ENCODE measurements at places on chromosomes 11 and 22. TPM values are rescaled to one million over a fixed set of nuclear protein-coding genes. Genes with fewer than 3 reads are reported as not detected.

DNA sequence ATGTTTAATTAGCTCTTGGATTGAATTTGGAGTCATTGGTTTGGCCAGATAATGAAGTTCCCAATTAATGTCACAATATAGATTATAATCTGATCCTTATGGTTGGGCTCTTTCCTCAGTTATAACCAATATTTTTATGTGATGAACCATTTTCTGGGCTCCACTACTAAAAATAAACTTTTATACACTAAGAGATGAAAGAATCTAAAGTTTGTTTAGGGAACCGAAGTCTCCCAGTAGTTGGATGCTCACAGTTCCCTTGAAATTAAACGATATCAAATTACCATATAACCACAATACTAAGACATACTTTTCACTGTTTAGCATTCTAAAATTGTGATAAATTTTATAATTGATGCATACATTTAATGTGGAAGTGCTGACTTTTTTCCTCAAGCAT lies 47.0 kb upstream of the ARHGAP42 start:
- no peak for DNase-seq

DNA sequence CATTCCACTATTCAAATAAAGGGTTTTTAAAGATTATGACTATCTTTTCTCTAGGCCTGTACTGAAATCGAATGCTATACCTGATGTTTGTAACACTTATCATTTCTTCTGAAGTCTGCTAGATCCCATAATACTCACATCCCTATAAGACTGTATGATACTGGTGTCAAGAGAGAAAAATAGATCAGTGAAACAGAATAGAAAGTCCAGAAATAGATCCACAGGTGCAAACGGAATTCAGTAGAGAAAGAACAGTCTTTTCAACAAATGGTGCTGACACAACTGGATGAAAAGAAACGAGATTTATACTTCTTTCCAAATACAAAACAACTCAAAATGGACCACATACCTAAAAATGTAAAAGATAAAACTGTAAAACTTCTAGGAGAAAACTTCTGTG lies 143.2 kb downstream of the APOL5 start:
- DNase-seq, result no peak

- DNase-seq, result no peak
These were observed 11.5 kb downstream of the STARD10 start for GRCh38 chr11:72782081-72782920.

The INS gene
- total RNA-seq, result not detected
